T-cell (primary cell): ENCODE measurements at places on chromosomes 1 and 21.

DNA sequence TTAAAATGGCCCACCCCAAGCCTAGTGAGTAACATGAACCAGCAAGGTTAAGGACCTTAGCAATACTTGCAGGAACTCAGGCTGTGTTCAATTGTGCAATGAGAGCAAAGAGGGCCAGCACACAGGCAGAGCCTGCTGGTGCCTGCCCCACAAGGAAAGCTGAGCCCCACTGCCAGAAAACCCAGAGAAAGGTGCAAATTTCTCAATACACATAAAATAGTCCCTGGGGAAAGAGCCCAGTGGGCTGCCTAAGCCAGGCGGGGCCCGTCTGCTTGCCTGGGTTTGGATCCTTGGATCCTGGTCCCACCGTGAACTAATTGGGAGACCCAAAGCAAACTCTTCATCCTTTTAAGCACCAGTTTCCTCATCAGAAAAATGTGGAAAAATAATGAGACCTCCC lies 128.5 kb upstream of the CACNA1E start:
- no peak for DNase-seq

DNA sequence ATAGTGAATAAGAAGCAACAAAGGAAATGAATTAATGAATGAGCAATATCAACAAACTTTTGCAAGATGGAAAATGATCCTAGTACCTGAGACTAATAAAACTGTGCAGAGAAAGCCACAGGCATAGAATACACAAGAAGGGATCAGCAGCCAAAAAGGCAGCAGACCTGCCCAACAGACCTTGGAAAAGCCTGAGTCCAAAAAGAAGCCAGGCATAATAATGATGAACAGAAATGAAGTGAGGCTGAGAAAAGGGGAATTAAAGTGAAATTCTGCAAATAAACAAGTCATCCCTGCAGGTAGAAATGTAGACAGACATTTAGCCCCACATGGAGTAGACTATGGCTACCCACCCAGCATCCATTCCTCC lies 10.3 kb upstream of the PHTF1 start:
- DNase-seq = no peak

GRCh38 chr1:32885676-32886003 lies 651 bp upstream of the HPCA start:
- no peak for DNase-seq

DNA sequence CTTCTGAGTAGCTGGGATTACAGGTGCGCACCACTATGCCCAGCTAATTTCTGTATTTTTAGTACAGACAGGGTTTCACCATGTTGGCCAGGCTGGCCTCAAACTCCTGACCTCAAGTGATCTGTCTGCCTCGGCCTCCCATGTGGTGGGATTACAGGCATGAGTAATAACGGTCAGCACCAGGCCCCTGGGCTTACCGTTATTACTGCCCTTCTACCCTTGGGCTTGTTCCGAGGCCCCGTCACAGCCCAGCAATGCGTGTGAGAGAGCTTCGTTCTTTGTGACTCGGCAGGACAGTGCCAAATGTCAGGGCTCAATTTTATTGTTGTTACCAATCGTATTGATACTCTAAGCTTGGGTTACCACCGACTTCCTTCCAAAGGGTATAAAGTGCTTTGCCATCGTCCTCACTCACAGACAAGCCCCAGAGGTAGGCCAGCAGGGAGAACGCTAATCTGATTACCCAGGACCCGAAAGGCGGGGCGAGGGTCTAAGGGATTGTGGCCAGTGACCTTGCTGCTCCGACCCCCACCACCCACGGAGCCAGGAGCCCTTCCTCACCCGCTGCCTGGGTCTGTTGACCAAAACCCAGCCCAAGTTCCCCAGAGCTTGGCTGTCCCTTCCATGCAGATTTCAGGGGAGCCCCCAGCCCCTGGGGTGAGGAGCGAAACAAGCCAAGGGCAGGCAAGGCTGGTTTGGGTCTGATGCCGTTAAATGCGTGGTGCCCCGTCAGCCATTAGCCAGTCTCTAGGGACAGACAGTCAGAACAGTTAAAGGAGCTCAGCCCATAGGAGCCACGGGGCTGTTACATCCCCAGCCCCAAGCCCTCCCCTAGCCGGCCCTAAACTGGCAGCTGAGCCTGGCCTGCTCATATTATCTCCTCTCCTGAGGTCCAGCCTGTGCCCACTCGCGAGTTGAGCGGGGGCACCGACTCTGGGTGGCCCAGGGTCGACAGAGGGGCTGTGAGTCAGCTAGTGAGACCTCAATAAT lies 54.9 kb upstream of the CASZ1 start:
- no peak for DNase-seq

- no peak for DNase-seq
Observed at GRCh38 chr21:38379147-38379546, 119.1 kb downstream of the ERG start.

DNA sequence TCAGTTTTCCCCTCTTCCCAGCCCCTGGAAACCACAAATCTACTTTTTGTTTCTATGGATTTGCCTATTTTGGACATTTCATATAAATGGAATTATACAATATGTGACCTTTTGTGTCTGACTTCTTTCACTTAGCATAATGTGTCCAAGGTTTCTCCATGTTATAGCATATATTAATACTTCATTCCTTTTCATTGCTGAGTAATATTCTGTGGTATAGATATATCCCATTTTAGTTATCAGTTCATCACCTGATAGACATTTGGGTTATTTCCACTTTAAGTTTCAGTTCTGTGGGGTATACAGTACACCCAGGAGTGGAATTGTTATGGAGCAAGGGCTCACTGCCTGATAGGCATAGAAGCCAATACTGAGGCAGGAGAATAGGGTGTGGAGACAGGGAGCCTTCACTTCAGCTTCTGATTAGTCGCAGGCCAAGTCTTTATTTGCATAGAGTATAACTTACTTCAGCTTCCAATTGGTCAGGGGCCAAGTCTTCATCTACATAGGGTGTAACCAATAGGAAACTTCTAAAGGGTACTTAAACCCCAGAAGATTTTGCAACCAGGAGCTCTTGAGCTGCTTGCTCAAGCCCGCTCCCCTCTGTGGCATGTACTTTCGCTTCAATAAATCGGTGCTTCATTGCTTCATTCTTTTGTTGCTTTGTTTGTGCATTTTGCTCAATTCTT lies 8.3 kb upstream of the NVL start:
- no peak for DNase-seq

- no peak for DNase-seq
Observed at GRCh38 chr21:46194374-46195334, 10.4 kb upstream of the SPATC1L start.
